Right lung (tissue), 10 donors: ENCODE measurements at places on chromosomes 3 and 15. TPM values are rescaled to one million over a fixed set of nuclear protein-coding genes. Genes with fewer than 3 reads are reported as not detected.

DNA sequence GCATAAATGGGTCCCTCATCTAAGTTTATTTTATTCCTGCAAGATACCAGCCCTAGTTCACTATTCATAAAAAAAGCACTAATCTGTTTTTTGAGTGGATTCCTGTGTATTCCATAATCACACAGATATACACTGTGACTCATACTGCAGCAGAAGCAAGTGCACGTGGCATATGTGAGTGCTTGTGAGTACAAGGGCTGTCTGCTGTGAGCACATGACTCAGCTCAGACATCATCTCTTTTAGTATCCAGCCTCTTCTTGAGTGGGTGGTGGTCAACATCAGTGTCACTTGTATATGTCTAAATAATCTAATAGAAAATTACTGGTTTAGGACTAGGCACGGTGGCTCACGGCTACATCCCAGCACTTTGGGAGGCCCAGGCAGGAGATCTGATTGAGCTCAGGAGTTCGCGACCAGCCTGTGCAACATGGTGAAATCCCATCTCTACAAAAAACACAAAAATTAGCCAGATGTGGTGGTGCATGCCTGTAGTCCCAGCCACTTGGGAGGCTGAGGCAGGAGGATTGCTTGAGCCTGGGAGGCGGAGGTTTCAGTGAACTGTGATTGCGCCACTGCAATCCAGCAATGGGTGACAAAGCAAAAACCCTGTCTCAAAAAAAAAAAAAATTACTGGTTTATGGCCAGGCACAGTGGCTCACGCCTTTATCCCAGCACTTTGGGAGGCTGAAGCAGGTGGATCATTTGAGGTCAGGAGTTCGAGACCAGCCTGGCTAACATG lies 49.8 kb downstream of the NIPA2 start:
- no peak for DNase-seq

DNA sequence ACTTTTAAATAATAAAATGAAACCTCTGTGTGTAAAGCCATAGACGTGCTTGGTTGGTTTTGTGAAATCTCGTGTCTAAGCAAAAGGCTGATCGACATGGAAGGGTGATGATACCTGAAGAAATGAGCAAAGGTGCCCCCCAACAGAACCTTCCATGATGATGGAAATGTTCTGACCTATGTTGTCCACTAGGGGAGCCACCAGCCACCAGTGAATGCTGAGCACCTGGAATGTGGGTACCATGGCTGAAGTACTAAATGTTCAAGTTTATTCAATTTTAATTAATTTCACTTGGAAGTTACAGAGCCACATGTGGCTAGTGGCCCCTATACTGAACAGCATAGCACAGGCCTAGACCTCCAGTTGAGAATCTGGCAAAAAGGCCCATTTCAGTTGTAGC lies 158.8 kb downstream of the POLR2M start:
- no peak for DNase-seq

GRCh38 chr3:59970376-59970775 lies 920.6 kb upstream of the CFAP20DC start:
- DNase-seq: no peak

GRCh38 chr15:99369196-99369595 lies 117.9 kb downstream of the LRRC28 start:
- no peak for DNase-seq

- no peak for DNase-seq
Measured at GRCh38 chr15:39874890-39875549, 45.0 kb downstream of the GPR176 start.

DNA sequence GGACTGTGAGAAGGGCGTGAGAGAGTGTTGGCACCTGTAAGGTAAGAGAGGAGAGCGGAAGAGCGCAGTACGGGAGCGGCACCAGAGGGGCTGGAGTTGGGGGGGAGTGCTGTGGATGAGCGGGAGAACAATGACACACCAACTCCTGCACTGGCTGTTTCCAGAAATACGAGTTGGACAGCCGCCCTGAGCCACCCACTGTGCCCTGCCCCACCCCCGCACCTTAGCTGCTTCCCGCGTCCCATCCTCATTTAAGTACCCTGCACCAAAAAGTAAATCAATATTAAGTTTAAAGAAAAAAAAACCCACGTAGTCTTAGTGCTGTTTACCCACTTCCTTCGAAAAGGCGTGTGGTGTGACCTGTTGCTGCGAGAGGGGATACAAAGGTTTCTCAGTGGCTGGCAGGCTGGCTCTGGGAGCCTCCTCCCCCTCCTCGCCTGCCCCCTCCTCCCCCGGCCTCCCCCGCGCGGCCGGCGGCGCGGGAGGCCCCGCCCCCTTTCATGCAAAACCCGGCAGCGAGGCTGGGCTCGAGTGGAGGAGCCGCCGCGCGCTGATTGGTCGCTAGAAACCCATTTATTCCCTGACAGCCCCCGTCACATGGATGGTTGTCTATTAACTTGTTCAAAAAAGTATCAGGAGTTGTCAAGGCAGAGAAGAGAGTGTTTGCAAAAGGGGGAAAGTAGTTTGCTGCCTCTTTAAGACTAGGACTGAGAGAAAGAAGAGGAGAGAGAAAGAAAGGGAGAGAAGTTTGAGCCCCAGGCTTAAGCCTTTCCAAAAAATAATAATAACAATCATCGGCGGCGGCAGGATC lies at the start of gene SOX2:
Gene SOX2 (plus strand): TSS at position 601 of the 811 bp plus-strand sequence. CDS start 436 bp downstream, outside the sequence.
- peak; percentile 82 for DNase-seq

- no peak for DNase-seq
Measured at GRCh38 chr3:58804914-58805313, 138.3 kb upstream of the FAM3D start.

DNA sequence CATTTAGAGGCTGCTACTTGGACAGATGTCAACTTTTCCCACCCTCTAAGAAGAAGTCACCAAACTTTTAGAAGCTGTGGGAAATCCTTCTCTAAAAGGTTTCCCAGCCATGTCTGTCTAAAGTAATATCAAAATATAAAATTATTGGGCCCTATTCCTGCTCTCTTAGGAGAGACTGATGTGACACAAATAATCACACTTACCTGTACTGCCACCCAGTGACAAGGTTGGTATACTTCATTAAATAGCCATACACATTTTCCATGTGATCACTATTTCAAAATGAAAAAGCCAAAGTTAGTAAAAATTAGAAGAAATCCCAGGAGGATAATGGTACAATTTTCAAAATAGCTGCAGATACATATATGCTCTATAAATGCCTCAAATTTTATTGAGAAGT lies 12.6 kb downstream of the OSBPL11 start:
- no peak for DNase-seq

GRCh38 chr3:45978006-45978761 lies 17.4 kb downstream of the FYCO1 start:
- peak; percentile 48 for DNase-seq

DNA sequence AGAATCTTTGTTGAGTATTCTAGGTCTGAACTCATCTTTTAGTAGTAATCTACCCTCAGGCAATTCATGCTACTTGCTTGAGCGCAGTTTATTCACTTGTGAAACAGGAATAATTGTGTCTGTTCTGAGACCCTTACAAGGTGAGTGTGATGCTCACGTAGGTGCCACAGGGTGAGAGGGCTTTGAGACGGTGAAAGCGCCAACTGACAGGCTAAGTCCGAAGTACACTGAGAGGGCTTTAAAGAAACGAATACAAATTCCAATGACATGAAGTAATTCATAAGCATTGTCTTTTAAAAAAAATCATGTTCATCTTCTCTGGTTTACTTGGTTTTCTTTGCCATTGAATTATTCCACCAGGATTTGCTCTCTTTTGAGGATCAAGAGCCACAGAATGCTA lies 393.7 kb upstream of the RGMA start:
- no peak for DNase-seq

- DNase-seq: no peak
Measured at GRCh38 chr3:152621006-152621868, 213.7 kb upstream of the P2RY1 start.

DNA sequence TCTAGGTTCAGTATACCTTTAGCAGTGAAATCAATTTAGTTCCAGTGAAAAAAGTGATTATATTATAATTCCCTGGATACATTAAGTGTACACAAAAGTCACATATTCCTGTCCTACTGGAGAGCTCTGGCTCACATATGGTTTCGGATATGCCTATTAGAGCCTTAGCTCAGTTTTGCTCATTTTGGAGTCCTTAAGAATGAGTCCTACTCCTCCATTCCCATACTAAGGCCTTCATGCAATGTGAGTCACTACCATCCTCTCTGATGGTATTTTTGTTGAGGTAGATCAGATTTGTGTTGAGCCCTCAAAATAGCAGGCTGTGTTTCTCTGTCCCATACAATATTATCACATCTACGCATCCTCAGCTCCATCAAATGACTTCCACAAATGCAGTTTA lies 294.2 kb upstream of the COL8A1 start:
- DNase-seq: no peak

DNA sequence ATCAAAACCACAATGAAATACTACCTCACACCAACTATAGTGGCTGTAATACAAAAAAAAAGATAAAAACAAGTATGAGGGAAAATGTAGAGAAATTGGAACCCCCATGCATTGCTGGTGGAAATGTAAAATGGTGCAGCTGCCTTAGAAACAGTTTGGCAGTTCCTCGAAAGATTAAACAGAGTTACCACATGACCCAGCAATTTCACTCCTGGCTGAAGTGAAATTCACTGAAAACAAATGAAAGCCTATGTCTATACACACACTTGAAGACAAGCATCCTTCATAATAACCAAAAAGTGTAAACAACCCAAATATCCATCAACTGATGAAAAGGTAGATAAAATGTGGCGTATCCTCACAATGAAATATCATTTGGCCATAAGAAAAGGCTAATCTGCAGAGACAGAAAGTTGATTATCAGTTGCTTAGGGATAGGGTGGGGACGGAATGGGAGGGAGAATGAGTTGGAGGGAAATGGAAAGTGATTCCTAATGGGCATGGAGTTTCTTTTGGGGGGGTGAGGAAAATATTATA lies 20.1 kb upstream of the RASA2 start:
- no peak for DNase-seq

GRCh38 chr3:99544786-99545281 lies 93.6 kb upstream of the COL8A1 start:
- no peak for DNase-seq

DNA sequence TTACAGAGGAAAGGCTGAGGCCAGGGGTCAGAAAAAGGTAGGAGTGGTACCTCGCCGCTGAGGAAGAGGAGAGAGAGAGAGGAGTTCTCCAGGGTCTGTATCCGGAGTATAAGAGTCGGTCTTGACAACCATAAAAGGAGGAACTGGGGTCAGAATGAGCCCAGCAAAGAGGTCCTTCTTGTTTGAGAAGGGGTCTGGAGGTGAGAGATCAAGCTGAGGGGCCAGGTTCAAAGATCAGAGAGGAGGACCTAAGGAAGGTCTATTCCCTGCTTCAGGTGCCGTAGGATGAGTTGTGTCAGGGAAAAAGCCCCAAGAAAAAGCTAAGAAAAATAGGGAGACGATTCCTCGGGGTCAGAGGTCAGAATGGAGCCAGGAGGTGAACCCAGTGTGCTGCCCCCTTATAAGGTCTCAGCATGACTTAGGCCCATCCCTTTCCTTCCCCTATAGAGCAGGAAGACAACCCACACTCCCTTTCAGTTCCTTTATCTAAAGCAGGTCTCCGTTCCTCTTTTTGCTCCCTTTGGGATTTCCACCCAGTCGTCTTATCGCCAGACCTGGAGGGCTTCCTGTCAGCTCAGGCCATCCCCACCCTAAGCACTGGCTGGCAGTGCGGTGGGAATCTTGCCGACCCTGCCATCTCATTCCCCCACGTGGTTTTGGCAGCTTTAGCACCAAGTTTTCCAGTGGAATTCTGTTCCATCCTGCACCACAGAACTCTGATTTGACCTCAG lies 651 bp downstream of the MTMR14 start:
- DNase-seq: no peak

DNA sequence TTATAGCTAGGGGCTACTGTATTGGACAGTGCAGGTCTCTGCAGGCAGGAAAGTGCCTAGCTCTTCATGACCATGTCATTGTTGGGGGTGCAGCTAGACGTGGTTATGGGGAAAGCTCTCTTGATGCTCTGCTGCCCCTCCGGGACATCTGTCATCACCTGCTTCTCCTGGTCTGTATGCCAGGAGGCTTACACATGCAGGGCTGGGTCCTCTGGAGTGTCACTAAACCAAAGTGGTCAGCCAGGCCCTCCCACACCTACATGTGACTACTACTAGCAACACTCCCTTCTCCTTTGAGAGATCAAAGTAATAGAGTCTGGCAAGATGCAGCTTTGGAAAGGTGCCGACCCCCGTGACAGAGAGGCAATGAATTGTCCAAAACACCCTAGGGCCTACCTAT lies 98.5 kb downstream of the SST start:
- DNase-seq: no peak

DNA sequence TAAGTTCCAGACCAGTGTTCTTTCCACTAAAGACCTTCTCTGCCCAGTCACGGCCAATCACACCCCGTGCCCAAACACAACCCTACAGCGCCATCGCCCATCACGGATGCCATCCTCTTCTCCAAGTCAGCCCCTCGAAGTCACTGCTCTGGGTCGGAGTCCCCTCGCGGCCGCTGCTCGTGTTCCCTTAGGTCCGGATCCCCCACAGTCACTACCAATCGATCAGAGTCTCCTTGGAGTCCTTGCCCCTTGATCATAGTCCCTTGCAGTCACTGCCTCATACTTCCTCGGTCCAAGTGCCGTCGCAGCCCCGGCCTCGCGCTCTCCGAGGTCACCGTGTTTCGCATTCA lies 461 bp downstream of the PCYT1A start:
- DNase-seq: no peak

DNA sequence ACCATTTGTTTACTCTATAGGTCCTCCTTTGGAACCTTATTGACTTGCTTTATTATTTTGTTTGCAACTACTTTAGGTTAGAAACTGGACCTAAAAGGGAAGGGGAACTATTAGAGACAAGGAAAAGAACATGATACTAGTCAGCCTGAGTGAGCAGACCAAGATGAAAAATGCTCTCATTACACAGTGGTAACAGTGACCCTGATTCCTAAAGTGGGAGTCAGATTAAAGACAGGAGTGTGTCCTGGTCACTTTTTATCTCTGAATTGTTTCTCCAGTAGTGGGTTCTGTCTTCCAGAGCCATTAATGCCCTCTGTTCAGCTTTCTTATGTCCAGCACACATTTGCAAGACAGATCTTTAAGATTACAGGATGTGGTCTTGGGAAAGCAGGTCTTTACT lies 124.1 kb downstream of the TMEM108 start:
- no peak for DNase-seq

DNA sequence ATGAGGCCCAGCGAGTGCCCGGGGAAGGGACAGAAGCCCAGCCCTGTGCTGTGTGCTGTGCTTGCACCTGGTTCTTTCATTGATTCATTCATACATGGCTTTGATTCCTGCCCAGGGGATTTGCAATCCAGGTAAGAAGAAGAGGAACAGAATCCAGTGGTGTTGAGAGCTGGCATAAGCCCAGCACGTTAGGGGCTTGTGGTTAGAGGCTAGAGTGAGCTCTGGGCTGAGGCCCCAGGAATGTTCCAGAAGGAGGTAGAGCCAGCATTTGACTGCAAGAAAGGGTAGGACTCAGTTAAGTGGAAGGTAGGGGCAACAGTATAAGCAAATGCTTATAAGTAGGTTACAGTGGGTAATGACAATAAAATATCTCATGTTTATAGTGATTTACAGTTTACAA lies 2.3 kb downstream of the VWA5B2 start:
- DNase-seq: no peak

Gene CD80
- polyA plus RNA-seq: 1.8 TPM

Gene CHST2
- polyA plus RNA-seq: 173 TPM

Gene GASK1A
- polyA plus RNA-seq: 3.5 TPM

Gene KCNMB3
- 12.1 TPM for polyA plus RNA-seq

Gene A4GNT
- 0.37 TPM for polyA plus RNA-seq

Gene PLCH1
- 23.4 TPM for polyA plus RNA-seq

Gene EHHADH
- polyA plus RNA-seq: 13.9 TPM

Gene AZI2
- 100 TPM for polyA plus RNA-seq

Gene TRIM42
- not detected for polyA plus RNA-seq

Gene GOLGA8H
- polyA plus RNA-seq: 1.2 TPM

Gene PLIN1
- 0.96 TPM for polyA plus RNA-seq

Gene SAMMSON
- 0.16 TPM for polyA plus RNA-seq
